Osteoblast (primary cell): ENCODE measurements at places on chromosomes 2 and 18. TPM values are rescaled to one million over a fixed set of nuclear protein-coding genes. Genes with fewer than 3 reads are reported as not detected.

DNA sequence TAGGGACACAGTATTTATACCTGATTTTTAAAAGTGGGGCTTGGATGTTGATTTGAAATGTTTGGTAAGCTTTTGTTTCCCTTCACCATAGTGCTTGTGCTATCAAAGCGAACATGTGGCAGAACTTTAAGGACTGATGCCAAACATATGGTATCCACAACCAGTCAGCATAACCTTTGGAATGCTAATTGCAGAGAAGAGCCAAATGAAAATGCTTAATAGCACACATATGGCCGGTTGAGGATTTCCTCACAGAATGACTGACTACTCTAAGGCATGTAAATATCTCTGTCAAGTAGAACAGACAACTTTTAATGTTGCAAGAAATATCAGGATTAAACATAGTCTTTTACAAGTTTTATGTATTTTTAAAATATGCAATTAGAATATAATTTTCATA, 120.9 kb upstream of the COL3A1 start:
- DNase-seq = no peak

DNA sequence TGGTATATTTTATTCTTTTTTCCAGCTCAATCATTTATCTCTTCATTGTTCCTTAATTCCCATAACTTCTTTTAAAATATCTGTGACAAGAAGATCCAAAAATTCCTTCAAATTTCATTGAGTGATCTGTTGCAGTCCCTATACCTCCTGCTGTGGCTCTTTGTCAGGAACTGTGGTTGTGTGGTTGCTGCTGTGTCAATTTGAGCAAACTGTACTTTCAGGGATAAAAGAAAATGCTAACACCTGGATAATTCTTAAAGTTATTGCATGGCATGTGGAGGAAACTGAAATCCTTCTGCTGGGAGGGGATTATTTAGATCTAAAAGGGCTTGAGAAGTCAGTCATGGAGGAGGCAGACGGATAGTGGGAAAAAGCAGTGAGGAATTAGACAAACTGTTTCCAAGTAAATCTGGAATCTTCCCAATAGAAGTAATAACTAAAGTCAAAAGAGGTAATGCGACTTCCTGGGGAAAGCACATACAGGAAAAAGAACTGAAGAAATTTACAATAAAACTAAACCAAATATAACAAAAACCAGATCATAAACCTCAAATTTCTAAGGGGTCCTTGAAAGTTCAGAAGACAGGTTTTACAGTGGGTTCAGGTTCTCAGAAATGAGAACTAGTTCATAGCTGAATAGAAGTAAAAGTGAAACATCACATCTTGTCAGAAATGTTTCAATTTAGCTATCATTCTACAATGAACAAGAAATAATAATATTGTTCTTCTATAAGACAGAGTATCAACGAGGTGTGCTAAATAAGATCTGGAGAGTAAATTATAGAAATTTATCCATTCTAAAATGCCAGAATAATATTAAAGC, 33.5 kb upstream of the CD226 start:
- DNase-seq = no peak

DNA sequence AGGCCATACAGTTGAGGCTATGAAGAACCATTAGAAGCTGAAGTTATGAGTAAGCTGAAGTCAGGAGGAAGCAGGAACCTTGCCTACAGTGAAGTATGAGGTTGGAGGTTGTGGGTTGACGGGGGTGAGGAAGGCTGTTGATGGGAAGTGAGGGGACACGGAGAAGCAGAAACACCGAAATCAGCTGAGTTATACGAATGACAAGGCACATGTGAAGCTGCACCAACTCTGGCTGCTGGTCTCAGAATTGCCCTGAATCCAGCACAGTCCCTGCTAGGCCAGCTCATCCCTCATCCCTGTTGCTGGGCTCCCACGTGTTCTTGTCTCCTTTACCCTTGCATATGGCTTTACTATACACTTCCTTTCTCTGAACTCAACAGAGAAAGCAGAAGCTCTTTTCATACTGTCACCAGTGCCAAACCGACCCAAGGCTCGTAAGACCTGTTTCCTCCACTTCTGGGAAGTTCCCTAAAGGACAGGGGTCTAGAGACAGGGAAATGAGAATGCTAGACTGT, 9.2 kb upstream of the TMEM247 start:
- DNase-seq = no peak

DNA sequence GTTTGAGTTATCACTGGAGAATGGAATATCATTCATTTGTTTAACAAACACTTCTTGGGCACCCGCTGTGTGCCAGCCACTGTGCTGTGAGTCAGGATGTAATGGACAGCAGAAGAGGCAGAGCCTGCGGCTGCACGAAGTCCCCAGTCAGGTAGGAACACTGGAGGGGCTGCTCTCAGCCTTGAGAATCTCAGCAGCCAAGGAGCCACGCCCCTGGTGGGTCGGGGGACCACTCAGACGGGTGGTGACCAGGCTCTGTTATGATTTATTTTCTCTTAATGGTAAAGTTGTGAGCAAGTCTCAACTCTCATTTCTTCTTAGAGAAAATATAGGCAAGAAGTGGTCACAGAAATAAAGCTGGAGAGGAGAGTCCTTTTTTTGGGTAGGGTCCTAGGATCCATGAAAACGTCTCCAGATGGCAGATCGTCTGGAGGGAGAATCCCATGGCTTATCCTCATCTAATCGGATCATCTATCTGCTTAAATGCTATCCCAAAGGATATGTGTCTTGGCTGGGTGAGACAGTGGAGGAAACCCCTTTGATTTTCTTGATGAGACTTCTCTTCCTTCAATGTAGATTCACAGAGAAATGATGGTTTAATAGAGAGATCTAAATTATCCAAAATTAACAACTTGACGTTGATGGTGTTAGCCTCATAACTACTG, 129.1 kb upstream of the LGALSL start:
- no peak for DNase-seq

GRCh38 chr18:3664563-3665178, 214.7 kb downstream of the TGIF1 start:
- DNase-seq = no peak

- DNase-seq = no peak
Measured at GRCh38 chr18:55964171-55964570, 376.2 kb upstream of the TCF4 start.

- no peak for DNase-seq
Measured at GRCh38 chr2:134361648-134362047, 107.8 kb downstream of the MGAT5 start.

Gene ERMN
- total RNA-seq = 1.4 and 2.7 TPM in 2 replicates
